Stimulated activated CD4-positive, alpha-beta T cell treated with anti-CD3 and anti-CD28 coated beads, Interleukin-1b, Interleukin-23, amount 100 ng/mL, for 4 hours (primary cell): ENCODE measurements at places on chromosomes 12 and 14.

GRCh38 chr14:91177073-91178034 lies 63.5 kb downstream of the DGLUCY start:
- peak; percentile 37 for DNase-seq

- DNase-seq = no peak
Observed at GRCh38 chr14:20805485-20805884, 2.8 kb upstream of the RNASE1 start.

DNA sequence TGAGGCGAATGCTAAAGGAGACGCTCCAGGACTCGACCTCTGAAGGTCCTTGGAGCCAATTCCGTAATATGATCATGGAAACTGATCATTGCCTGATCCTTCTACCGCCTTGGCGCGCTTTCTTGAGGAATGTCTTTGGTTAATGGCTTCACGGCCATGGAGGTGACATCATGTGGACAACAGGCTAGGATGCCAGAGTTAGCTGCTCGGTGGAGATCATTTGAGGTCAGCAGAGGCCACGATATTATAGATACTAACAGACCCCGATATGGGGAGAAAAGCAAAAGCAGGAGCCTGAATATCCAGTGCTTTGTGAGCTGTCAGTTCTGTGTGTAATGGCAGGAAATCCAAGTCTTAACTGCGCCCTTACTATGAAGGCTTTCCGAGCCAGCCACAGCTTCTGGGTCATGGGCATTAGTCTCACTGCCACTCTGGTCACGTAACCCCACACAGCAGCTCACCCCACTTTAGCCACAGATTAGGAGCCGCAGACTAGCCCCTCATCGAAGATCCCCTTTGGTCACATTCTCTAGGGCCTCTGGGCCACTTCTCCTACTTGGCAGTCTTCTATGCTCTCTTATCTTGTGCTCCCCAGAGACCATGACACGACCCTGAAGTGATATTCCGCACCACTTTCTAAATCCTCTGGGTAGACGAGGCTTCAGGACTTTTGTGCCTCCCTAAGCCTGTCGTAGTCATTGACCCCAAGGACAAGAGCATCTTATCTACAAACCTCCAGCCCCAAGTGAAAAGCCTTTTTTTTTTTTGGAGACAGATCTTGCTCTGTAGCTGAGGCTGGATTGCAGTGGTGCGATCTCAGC lies 724 bp upstream of the CS start:
- no peak for DNase-seq

DNA sequence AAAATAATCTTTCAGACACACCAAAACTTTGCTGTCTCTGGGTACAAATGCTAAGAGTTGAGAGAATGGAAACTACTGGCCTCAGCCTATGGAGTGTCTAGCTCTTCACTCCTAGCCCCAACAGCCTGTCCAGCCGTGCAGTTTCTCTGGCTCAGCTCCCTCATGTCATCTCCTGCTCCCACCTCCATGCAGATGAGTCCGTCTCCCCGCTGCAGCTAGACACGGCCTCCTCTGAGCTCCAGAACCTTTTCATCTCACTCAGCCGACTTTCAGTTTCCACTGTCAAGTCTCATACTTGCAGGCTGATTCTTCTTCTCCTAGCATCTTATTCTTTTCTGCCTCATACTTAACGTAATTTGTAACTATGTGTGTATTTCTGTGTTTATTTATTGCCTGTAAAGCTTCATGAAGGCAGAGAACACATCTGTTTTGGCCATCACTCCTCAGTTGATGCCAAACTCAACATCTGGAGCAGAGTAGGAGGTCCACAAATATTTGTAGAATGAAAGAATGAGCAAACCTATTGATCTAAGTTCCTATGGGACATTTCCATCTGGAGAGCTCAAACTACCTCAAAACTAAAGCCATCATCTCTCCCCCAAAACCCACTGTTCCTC lies 139.8 kb upstream of the PWP1 start:
- no peak for DNase-seq

DNA sequence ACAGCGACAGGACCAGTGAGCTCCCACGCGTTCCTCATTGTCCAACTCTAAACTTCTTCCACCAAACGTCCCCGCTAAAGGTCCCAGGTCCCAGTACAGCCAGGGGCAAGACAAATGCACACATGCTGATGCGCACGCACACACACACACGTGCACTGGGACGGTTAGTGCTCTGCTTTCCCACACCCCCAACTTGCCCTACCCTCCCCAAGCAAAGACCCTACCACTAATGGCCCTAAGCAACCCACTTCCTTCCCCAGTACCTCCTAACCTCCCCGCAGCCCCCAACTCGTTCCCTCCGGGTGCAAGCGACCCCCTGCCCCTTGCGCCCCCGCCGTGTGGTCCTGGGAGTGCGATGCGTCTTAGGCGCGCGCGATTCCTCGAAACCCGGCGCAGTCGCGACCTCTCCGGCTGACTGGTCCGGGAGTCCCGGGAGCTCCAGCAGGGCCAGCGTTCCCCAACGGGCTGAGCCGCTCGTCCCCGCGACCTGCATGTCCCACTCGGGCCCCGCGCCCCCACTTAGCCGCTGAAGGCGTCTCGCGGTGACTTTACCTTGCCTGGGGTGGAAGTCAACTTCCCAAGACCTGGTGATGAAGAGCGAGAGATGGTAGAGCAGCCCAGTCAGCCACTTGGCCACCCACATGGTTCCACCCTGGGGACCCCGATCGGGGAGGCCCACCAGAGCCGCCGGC lies 578 bp downstream of the ADAMTS20 start:
- no peak for DNase-seq

GRCh38 chr12:25789541-25789944 lies 168.9 kb upstream of the RASSF8 start:
- DNase-seq = no peak

- no peak for DNase-seq
Observed at GRCh38 chr12:700016-700415, 36.8 kb upstream of the NINJ2 start.

DNA sequence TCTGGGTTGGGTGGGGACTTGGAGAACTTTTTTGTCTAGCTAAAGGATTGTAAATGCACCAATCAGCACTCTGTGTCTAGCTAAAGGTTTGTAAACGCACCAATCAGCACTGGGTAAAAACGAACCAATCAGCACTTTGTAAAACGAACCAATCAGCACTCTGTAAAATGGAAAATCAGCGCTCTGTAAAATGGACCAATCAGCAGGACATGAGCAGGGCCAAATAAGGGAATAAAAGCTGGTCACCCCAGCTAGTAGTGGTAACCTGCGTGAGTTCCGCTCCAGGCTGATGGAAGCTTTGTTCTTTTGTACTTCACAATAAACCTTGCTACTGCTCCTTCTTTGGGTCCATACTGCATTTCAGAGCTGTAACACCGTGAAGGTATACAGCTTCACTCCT lies 1.7 kb upstream of the ACOT2 start:
- DNase-seq = no peak

DNA sequence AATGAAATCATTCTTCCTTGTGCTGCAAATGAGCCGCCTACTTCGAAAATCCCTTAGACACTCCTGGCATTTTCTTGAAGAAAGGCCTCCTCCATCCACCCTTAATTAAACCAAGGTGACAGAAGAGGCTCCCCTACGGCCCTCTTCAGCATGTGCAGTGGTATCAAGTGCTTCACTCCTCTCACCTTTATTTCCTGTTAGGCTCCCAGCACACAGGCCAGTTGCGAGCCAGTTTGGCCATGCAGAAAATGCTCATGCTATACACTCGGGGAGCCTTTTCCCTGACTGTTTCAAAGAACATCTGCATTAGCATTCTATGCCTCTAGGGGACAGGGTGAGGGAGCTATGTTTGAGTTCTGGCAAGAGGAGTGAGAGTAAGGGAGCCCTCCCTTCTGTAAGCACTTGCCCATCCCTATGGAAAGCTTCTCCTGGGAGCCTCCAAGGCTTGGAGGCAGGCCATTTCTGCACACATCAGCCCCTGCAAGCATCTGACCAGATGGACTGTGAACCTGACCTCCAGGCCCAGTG lies 291.5 kb downstream of the RPS29 start:
- DNase-seq = no peak

DNA sequence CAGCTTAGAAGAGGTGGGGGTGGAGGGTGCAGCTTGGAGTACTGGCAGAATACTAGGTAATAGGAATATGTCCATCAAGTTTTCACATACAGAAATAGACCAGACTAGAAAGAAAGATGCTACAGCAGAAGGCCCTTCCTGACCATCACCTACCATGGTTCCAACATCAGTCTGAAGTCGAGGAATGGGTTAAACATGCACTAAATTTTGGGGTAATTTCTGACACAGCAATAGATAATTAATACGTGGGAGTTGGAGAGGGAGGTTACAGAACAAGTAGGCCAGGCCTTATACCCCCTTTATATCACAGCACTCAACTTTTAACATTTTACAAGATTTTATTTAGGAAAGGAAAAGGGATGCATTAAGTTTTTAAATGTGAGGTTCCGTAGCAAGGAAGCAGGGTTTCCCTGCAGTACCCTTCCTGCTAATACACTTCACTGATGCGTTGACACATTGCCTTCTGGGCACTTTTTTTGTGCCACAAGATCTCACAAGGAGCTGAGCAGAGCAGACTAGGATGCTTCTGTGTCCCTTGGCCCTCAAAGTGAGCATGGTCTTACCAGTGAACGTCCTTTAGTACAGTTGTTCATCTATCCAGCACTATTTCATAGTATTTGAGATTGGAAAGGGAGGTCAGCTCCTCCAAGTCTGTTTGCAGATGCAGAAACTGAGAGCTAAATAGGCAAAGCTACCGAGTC lies 50.8 kb downstream of the EID3 start:
- no peak for DNase-seq

- no peak for DNase-seq
Observed at GRCh38 chr12:30996752-30997151, 70.2 kb downstream of the TSPAN11 start.

GRCh38 chr14:91292491-91292890 lies 48.0 kb upstream of the GPR68 start:
- no peak for DNase-seq

- no peak for DNase-seq
Observed at GRCh38 chr14:99055019-99055418, 217.0 kb downstream of the BCL11B start.

DNA sequence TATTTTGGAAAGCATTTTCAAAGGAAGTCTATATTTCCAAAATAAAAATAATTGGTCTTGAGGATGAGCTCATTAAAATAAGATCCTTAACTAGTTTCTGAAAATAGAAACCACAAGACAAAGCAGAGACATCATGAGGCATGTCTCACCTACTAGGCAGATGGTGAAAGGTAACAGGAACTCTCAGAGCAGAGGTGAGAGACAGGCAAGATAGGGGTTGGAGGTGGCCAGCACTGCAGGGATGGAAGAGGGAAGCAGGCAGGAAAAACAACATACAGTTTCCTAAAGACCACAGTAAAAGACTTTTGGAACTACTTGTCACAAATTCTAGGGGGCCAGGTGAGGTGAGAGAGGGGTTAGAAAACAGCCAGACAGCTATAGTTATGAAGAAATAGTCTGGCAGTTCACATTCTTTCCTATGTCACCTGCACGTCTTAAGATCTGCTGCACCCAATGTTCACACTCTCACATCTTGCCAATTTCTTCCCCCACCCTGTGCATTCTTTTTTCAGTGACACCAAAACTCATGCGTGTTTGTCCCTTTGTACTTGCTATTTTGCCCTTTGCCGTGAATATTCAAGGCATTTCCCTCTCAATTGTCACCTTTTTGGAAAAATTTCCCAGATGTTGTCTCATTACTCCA lies 341.7 kb upstream of the KITLG start:
- no peak for DNase-seq

DNA sequence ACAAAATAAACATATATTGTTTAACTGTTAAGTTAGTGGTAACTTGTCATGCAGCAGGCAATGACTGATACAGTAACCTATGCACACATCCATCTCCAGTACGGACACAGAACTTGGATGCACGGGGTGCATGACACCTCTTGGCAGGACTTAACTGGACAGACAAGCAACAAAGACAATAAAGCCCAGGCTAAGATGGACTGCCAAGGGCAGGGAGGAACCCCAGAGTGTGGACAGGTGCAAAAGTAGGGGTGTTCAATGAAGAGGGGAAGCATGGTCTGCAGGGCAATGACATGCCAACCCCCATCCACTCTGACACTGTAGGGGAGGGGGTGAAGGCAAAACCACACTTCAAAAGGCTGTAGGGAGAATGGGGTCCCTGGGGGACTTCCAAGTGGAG lies 11.7 kb downstream of the SSH1 start:
- no peak for DNase-seq

DNA sequence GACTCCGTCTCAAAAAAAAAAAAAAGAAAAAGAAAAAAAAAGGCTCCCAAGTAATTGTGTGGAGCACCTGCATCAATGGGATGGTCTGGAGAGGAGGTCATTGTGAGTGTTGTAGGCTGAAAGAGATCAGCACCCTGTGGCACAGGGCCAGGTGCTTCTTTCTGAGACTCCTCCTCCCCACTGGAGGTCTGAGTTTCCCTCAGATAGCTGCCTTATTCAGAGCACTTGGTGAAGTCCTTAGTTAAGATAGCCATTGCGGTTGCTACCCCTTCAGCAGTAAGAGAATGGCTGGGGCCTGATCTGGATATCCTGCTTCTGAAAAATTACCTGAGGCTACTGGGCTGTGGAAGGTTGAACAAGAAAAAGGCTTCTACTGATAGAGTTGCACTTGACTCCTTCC lies 69.8 kb downstream of the ANO6 start:
- no peak for DNase-seq

DNA sequence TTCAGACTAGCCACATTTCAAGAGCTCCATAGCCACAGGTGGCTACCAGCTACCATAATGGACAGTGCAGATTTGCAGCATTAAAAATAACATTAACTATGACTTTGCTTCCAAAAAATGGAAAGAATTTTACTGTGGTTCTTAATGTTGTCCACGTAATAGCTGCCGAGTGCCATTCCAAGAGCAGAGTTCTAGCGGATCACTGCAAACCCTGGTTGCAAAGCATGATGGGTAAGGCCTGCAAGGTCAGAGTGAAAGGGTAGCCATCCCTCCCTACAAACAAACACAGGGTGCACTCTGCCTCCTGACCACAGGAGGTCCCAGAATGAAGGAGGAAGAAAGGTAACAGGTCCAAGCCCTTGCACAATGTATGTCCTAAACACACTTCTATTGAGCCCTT lies 157.6 kb downstream of the DPF3 start:
- DNase-seq = no peak

GRCh38 chr12:107385509-107385908 lies 292.2 kb upstream of the CRY1 start:
- DNase-seq = no peak
